Activated CD8-positive, alpha-beta T cell treated with anti-CD3 and anti-CD28 coated beads for 36 hours (primary cell): ENCODE measurements at places on chromosomes 16 and 17. TPM values are rescaled to one million over a fixed set of nuclear protein-coding genes. Genes with fewer than 3 reads are reported as not detected.

DNA sequence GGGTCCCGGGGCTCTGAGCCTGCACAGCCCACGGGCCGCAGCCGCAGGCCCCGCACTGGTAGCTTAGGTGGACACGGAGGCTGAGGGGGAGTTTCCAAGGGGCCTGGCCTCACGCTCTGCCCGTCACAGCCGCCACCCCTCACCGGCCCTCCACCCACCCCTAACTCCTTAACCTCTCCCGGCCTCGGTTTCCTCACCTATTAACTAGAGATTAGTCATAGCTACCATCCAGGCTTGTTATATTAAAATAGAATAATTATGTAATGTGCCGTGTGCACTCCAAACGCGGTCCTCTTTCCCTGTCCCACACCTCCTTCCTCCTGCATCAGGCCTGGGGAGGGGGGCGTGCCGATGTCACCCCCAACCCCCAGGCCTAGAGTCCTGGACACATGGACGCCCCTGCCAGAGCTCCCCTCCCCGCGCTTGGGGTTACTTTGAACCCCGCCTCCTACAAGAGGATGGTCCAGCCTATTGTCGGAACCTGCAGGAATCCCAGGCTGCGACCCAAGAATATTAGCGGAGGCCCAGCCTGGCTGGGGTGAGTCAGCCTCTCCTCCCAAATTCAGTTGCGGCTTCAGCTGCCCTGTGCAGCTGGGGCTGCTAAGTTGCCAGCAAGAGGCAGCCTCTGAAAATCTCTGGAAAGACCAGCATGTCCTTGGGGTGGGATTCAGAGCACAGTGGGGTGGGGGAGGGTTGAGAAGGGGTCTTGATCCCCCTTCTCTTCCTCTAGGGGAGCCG, 17.3 kb downstream of the SOCS3 start:
- peaks cover 38% of the 10 kb centered on the region for H3K4me1 ChIP-seq
- H3K36me3 ChIP-seq = no peaks in the 10 kb centered on the region
- DNase-seq = no peak
- H3K4me3 ChIP-seq = peak overlapping the region; percentile 21

DNA sequence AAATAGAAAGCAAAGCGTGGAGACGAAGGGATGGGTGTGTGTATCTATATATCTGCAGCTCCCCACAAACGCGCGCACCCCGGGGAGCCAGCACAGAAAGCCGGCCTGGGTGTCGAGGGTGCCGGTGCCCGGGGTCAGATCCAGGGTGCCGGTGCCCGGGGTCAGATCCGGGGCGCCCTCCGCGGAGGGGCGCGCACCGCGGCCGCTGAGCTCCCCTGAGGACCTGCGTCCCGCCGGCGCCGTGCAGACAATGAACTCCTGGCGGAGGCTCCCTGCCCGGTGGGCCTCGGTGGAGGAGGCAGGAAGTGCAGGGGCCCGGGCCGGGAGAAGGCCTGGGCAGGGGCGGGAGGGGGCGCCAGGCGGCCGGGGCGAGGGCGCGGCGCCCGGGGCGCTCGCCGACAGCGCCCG, 1.1 kb downstream of the ZNF423 start:
- peak; percentile 4 for DNase-seq
- no peak overlapping the region for H3K27ac ChIP-seq
- H3K4me1 ChIP-seq = peaks cover 3% of the 10 kb centered on the region
- no peak overlapping the region for H3K4me3 ChIP-seq
- H3K36me3 ChIP-seq = no peaks in the 10 kb centered on the region

GRCh38 chr16:55543472-55543871, 23.0 kb upstream of the CAPNS2 start:
- H3K36me3 ChIP-seq = no peaks in the 10 kb centered on the region
- no peak overlapping the region for H3K4me3 ChIP-seq
- no peak overlapping the region for H3K27ac ChIP-seq
- no peak for DNase-seq

- H3K4me1 ChIP-seq = peaks cover 10% of the 10 kb centered on the region
- H3K27ac ChIP-seq = no peak overlapping the region
- DNase-seq = peak; percentile 33
- peaks cover 9% of the 10 kb centered on the region for H3K36me3 ChIP-seq
Observed at GRCh38 chr16:19559242-19559910, 3.9 kb downstream of the VPS35L start.

- no peak overlapping the region for H3K4me3 ChIP-seq
- no peaks in the 10 kb centered on the region for H3K27me3 ChIP-seq
- no peaks in the 10 kb centered on the region for H3K36me3 ChIP-seq
- no peaks in the 10 kb centered on the region for H3K4me1 ChIP-seq
Observed at GRCh38 chr17:1638624-1639300, 6.8 kb downstream of the SCARF1 start.

The KRT39 gene
- total RNA-seq = not detected
